ENCODE measurements at places on chromosomes 1 and 21.
A peak's percentile ranks its signal among the peaks of the same experiment; 100 is the strongest.

DNA sequence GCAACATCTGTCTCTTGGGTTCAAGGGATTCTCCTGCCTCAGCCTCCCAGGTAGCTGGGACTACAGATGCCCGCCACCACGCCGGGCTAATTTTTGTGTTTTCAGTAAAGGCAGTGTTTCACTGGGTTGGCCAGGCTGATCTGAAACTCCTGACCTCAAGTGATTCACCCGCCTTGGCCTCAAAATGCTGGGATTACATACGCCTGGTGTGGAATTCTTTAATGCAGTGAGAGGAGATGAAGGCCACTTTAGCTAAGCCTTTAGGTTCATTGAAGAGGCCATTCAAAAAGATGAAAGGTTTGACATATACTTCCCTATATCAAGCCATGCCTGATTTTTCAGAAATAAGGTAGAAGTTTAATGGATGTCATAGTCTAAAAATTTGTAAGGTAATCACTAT lies 162.7 kb downstream of the ST6GALNAC3 start:
- no peak for DNase-seq

DNA sequence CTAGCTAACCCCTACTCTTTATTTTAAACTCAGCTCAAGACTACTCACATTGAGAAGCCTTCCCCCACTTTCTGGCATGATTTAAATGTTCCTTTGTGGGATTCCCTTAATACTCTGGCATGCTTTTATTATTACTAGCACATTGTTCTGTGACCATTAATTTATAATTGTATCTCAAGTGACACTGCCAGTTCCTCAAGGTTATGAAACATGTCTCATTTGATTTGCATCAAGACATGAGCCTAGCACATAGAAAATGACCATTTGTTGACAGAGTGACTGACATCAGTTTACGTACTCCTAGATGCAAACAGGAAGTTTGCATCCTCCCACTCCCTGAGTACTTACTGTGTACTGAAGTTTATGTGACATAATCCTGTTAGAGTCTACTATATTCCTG lies 15.2 kb downstream of the RGS4 start:
- no peak for DNase-seq

- DNase-seq, result peak; percentile 39
Observed at GRCh38 chr1:243924588-243925349, 74.7 kb upstream of the AKT3 start.

DNA sequence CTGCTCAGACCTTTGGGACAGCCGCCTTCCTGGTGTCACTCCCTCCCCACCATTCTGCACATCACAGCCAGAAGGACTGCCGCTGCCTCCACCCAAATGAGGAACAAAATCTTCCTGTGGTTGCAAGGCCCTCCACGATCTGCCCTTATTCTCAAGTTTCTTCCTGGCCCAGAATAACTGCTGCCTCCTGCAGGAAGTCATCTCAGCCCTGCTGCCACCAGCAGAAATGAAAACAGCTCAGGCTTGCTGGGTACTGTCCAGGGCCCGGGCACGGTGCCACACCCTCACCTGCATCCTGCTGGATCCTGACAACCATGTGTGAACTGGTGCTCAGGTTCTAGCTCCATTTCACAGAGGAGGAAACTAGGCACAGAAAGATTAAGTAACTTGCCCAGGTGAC lies 2.8 kb downstream of the CLDN19 start:
- DNase-seq, result no peak

DNA sequence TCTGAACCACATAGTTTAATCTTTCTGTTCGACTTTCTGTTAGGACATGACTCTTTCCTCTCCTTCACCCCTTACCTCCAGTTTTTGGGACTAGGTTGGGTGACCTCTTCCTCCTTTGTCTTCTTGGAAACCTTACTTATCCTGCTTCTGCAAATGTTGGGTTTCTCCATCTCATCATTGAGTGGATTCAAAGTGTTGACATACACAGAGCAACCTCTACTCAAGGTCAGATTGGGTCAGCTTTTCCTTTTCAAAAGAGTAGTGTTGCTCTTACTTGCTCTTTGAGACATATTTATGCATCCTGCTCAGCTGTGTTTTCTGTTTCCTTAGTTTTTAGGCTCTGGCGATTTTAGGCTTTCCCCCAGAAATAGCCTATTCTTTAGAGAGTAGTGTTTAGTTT lies 3.7 kb downstream of the CAMTA1 start:
- DNase-seq, result no peak

GRCh38 chr1:11350265-11350664 lies 77.3 kb downstream of the UBIAD1 start:
- DNase-seq, result no peak

- no peak for DNase-seq
Observed at GRCh38 chr21:37276377-37276776, 9.2 kb upstream of the VPS26C start.

DNA sequence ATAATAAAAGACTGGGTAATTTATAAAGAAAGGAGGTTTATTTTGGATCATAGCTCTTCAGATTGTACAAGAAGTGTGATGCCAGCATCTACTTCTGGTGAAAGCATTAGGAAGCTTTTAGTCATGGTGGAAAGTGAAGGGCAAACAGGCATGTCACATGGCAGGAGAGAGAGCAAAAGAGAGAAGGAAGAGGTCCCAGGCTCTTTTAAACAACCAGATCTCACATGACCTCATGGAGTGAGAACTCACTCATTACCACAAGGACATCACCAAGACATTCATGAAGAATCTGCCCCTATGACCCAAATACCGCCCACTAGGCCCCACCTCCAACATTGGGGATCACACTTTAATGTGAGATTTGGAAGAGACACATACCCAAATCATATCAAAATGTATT lies 10.0 kb downstream of the RPTN start:
- DNase-seq, result no peak

- DNase-seq, result no peak
Observed at GRCh38 chr1:85142753-85143152, 58.1 kb downstream of the SYDE2 start.

DNA sequence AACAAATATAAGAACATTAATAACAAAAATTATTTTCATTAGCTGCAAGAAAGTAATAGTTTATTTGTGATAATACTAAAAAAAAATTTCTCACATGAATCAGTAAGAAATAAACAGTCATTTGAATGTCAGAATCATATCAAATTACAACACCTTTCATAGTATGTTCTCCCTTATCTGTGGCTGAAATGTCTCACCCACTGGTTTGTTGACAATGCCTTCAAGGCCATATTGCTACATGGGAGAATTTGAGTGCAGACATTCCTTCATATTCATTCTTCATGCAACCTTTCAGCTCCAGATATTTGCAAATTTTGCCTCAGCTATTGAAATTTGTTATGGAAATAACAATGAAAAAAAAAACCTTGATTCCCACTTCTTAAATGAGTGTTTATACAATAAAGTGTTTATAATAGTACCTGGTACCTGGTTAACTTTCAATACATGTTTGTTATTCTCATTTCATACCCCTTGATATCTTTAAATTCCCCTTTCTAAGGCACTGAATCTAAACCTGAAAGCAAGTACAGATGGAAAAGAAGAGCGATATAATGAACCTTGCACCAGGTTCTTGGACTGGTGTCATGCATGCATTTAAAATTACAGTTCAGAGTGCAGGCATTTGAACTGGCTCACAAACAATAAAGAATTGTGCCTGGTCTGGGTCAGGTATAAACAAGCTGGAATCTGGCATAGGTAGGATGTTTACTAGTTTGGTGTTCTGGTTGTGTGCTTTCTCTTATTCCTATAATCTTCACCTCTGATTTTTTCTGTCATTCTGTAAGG lies 242.2 kb upstream of the ADGRL2 start:
- no peak for DNase-seq

DNA sequence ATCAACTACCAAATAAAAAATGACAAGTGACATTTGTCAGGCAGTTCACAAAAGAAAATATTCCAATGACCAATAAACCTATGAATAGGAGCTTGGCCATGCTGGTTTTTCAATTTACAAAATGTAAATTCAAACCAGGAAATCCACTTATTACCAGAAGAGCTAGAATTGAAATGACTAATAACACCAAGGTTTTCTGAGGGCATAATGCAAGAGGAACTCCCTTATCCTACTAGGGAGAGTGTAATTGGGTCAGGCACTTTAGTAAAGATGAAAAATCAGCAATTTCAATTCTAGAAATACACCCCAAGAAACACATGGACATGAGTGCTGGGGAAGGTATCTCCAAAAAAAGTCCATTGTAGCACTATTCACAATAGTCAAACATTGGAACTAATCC lies 16.7 kb upstream of the TIAM1 start:
- no peak for DNase-seq

DNA sequence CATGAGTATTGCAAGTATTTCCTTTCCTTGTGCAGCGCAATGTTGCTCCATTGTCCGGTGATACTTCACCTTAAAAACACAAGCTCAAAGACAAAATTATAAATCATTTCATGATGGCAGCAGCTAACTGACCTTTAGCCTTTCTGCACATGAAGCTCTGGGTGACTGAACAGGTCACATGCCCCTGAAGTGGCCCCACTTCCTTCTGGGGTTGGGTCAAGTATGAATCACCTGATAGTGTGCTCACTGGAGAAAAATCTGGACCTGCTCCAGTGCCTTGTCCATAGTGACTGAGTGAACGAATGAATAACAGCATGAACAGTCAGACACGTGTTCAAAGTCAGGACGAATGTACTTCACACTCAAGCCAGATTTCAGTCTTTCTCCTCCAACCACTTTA lies 658.9 kb downstream of the NPHP4 start:
- no peak for DNase-seq

- no peak for DNase-seq
Observed at GRCh38 chr1:199394856-199395255, 632.7 kb upstream of the NR5A2 start.

DNA sequence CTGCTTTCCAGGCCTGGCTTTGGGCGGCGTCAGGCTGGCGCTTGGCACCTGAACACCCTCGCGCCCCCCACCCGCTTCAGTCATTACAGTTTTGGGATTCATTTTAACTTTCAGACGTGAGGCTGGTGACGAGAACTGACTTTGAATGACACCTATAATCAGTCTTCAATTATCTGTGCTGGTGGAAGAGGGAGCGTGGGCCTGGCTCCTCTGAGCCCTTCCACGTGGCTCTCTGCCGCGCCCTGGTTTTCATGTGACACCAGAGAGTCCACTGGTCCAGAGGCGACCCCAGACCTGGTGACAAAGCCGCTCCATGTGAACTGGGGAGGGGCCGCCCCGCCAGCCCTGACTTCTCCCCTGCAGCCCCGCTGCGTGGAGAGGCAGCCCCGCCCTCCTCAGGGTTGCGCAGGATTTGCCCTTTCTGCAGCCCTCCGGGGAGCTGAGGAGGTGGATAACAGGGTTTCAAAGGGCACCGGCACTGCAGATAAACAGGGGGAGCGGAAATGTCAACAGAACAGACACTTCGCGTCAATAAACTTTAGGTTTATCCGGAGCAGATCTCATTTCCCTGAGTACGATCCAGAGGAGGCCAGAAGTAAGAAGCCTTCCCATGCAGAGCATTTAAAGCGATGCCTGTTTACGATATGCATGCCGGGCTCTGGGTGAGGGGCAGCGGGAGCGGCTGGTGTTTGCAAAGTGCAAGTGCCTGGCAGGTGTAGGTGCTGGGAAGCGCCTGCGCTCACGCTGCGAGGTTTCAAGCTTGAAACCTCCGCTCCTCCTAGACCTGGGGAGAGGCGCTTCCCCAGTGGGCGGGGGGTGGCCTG lies 56.4 kb downstream of the AJAP1 start:
- DNase-seq, result no peak

DNA sequence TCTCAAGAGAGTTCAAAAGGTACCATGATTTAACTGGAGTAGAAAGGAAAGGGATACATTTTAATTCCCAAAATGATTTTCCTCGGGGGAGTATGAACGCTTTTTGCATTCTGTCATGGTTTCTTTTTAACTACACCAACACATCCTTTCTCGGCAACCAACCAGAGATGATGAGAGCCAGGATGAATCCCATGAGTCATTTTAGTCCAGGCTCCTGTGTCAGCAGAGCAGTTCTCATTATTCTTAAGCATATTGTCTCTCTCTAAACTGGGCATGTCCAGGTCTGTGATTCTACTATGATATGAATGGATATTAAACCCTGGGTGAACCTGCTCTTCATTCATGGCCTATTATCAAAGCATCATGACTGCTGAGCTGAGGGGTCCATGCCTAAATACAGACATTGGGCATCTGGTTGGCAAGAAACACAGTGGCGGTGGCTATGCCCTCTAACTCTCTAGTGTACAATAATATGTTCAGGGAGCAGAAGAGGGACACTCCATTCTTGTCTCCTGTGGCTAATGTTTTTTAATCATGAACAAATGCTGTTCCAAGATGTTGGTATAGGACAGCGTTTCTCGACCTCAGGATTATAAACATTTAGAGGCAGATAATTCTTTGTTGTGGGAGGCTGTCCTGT lies 124.3 kb upstream of the ESRRG start:
- DNase-seq, result no peak

- DNase-seq, result no peak
Observed at GRCh38 chr1:222618880-222619596, 1.1 kb downstream of the MIA3 start.

DNA sequence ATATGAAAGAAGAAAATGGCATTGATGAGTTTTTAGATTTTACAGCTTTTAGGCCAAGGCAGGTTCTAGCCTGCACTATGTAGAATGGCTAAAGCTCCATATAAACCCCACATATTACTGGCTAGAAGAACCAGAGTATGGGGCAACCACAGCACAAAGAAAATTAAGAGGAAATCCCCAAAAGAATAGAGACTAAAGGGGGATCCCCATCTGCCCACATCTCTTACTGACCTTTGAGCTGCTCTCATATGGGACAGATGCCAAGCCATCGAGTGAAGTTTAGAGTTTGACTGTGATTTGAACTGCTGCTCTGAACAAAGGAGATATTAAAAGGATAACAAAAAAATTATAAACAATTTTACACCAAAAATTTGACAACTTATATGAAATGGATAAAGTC lies 102.2 kb upstream of the HAO2 start:
- DNase-seq, result no peak

DNA sequence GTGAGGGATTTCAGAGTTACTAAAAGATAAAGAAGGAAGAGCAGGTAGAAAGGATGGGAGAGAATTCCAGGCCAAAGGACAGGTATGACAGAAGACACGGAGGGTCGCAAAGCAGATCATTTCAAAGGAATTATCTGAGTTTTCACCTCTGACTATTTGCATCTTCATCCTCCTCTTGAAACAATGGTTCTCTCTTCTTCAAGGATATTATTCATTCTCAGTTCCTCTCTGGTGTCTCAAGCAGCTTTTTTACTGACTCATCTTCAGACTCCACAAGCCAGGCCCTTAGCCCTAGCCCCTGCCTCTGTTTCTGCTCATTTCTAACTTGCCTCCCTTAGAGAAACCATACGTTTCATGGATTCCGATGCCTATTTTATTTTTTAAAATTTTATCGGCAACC lies 15.0 kb downstream of the DDX59 start:
- DNase-seq, result no peak

- no peak for DNase-seq
Observed at GRCh38 chr21:42568866-42569731, 55.4 kb downstream of the SLC37A1 start.

- DNase-seq, result no peak
Observed at GRCh38 chr21:28132713-28133112, 860.0 kb downstream of the LTN1 start.
